ENCODE measurements at places on chromosomes 7 and 10.
A peak's percentile ranks its signal among the peaks of the same experiment; 100 is the strongest.

- no peak for DNase-seq
Observed at GRCh38 chr10:11586170-11586569, 25.3 kb downstream of the USP6NL start.

- DNase-seq, result no peak
Observed at GRCh38 chr10:77297393-77297739, 340.2 kb downstream of the KCNMA1 start.

DNA sequence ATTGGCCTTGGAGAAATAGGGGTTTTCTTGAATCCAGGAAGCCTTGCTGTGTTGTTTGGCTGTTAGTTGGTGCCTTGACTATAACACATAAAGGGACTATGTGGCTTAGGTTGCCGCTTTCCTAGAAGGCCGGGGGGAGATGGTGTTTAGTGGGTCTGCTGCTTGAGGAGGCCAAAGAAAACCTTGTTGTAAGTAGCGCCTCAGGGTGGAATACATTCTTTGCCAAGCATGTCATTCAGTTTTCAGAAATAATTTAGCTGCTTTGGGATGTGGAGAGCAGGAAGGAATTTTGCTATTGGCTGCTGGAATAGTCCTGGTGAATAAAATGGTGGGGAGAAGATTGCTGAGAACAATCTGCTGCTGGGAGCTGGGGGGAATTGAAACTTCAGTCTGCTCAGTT, 132.9 kb upstream of the WNT16 start:
- peak; percentile 21 for DNase-seq

GRCh38 chr10:30848396-30849032, 183.2 kb downstream of the ZNF438 start:
- DNase-seq, result no peak

DNA sequence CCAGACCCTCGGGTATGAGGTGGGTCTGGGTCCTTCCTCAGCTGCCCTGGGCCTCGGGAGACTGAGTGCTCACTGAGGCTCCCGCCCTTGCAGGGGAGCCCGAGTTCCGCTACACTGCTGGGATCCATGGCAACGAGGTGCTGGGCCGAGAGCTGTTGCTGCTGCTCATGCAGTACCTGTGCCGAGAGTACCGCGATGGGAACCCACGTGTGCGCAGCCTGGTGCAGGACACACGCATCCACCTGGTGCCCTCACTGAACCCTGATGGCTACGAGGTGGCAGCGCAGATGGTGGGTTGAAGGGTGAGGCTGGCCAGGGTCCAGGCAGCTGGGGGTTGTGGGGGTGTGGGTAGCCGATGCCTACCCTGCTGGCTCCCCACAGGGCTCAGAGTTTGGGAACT, 7.6 kb downstream of the AEBP1 start:
- DNase-seq, result no peak

DNA sequence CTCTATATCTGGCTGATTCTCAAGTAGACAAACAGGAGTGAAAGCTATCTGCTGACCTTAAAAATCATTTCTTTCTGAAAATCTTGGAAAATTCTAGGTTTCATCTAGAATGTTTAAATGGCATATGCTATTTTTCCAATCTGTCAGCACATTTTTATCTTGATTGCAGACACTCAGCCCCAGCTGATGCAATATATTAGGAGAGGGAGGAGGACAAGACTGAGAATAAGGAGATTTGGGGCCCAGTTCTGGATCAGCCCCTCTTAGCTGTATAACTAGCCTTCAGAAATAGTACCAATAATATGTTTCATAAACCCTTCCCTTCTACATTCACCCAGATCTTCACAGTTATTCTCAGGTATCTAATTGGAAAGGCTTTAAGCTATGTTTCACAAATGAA, 131.2 kb downstream of the HDAC9 start:
- no peak for DNase-seq

GRCh38 chr7:38463277-38464225, 167.6 kb downstream of the AMPH start:
- DNase-seq, result peak; percentile 37

GRCh38 chr10:116287906-116288501, 15.0 kb upstream of the GFRA1 start:
- peak; percentile 86 for DNase-seq

- DNase-seq, result no peak
Observed at GRCh38 chr10:24541239-24541753, 182.4 kb downstream of the ARHGAP21 start.

DNA sequence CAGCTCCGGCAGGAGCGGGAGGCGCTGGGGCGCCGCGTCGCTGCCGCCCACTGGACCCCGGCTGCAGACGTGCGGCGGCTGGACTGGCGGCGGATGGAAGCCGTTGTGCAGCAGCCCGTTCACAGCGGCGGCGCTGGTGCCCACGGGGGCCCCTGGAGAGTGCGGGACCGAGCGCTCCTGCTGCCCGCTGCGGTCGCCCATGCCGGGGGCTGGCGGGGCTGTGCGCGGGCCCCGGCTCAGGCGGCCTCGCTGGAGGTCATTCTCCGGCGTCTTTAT, 413 bp downstream of the PANK1 start:
- DNase-seq, result no peak

DNA sequence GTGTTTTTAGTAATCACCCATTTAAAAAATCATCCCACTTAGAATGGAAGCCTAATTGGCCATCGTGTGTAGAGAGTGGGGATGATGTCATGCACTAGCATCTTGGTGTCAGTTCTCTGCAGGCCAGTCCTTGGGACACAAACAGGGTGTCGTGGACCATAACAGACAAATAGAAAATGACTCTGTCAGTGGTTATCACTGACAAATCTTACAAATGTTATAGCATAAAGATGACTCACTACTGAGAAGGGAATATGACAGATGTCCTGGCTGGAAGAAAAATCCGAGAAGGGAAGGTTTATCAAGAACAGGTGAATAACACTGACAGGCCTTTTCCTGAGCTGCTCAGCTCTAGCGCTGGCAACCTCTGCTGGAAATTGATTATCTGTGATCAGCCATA, 10.6 kb downstream of the CABCOCO1 start:
- no peak for DNase-seq

DNA sequence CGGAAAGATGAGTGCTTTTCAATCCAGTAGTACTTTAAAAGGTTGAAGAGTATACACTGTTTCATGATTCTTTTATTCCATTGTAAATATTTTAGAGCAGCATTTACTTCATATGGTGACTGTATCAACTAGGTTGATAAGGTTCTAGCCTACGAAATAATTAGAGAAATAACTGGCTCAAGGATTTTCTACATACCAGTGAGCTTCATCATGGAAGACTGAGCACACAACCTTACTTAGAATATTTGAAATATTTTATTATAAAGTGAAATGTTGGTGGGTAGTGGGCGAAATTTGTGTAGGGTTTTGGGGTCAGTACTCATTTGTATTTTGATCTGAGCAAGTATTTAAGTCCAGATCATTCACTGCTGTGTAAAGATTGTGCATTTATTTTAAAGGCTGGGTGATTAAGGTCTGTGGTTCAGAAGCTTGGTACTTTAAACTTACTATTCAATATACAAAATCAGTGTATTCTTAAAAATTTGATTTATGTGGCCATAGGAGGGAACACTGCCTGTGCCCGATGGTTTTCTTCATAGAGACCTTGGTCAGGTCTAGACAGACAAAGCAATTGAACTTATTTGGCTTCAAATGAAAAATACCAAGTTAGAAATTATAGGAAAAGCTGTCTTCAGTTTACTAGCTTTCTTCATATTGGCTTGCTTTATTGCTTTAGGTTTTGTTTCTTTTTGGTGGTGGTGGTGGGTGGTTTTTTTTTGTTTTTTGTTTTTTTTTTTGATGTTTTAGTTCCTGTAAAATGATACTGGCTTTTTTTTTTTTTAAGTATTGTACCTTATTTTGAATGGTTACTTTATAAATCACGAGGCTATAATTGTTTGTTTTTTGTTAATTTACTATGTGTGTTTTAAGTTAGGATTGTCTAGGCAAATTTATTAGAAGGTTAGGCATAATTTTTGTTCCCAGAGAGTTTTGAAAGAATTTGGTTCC, 3.0 kb downstream of the KMT2E start:
- DNase-seq, result no peak

GRCh38 chr7:10998996-10999757, 25.5 kb downstream of the PHF14 start:
- DNase-seq, result no peak

DNA sequence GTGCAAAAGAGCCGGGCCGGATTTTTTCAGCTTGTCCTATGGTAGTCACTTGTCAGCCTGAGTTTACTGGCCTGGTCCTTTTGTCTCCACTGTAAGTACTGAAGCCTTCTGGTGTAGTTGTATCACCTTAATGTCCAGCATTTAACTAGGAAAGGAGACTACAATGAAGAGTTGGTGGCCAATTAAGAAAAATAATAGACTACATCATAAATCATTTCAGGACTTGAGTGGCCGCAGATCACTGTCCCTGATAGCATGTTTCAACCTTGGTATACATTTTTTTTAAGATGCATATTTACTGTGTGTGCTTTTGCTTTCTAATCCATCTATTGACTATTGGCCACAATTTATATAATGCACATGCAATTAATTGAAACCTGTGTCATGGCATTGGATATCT, 6.1 kb downstream of the FZD1 start:
- no peak for DNase-seq

GRCh38 chr10:93189944-93190343, 116.3 kb downstream of the CYP26A1 start:
- no peak for DNase-seq

GRCh38 chr10:69092959-69093850, 5.3 kb downstream of the SRGN start:
- peak; percentile 87 for DNase-seq

DNA sequence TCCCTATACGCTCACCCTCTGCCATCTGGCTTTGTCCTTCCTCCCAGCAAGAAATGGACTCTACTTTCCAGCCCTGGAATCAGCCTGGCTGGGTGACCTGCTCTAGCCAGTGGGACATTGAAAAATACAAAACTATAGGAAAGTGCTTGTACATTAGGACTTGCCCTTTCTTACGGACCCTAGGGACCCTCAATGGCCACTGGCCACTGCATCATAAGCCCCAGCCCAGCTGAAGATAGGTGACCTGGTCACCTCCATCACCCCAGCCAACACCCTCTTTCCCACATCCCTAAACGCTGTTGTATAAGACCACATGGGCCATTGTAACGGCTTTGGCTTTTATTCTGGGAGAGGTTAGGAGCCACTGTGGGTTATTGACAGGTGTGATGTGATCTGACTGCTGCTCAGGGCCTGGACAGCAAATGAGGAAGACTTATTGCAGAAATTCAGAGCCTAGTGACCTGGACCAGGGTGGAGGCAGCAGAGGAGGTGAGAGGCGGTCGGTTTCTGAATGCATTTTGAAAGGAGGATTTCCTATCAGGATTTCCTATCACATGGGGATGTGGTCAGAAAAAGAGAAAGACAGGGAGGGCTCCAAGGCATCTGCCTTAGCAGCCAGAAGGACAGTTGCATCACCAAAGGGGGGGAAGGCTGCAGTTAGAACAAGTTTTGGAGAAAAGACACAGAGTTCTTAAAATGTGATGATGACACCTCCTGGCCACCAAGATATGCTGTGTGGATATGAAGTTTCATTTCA, 2.2 kb upstream of the LMBR1 start:
- no peak for DNase-seq

GRCh38 chr7:124462249-124462648, 303.3 kb downstream of the GPR37 start:
- DNase-seq, result no peak

- no peak for DNase-seq
Observed at GRCh38 chr7:13107291-13107690, 419.9 kb downstream of the ARL4A start.
